ENCODE measurements at places on chromosomes 4 and X.

DNA sequence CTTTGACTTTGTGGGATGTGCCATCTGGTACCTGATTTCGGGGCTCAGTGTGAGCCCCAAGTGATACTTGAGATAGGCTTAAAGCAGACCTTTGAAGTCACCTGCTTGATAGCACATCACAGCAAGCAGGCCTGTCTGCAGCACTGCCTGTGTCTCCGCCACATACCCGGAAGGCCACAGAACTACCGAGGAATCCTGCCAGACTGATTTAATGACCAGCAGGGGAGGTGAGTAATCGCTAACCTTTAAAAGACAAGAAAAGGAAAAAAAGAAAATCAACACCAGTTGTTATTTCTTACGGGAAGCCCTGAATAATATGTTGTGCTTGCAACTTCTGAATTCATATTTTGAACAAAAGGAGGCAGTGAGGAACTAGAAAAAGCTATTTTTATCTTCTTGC is 6.8 kb downstream of the PTCHD1 start:
- DNase-seq: no peak

GRCh38 chr4:105624530-105624929 is 72.1 kb downstream of the ARHGEF38 start:
- DNase-seq: no peak

GRCh38 chr4:158255727-158256324 is 45.5 kb downstream of the TMEM144 start:
- no peak for DNase-seq

GRCh38 chrX:42944381-42944998 is 166.5 kb upstream of the PPP1R2C start:
- DNase-seq: no peak

DNA sequence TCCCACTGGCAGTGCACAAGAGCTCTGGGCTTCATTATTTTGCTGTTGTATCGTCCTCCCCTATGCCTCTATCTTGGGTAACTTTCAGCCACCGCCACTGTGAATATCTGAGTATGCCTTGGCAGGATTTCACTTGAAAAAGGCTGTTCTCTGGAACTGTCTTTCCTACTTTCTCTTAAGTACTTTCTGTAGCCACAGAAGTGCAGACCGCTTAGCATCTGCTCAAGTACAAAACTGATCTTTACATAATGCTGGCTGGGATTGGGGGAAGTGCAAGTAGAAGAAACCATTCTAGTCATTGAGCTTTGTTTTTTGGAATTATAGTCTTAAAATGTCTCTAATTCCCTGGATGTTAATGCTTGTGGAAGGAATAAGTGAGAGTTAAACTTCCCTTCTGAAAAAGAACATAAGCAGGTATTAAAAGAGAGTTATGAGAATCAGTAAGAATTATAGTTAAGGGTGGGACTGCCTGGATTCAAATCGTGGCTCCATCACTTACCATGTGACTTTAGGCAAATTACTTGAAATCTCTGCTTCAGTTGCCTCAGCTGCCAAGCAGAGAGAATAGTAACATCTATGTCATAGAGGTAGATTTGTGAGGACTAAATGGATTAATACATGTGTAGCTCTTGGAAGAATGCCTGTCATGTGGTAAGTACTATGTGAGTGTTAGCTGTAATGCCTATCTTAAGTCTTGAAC is 77.5 kb downstream of the MID1IP1 start:
- DNase-seq: no peak

- no peak for DNase-seq
These were observed 248.0 kb downstream of the TRIML1 start for GRCh38 chr4:188387179-188387791.

DNA sequence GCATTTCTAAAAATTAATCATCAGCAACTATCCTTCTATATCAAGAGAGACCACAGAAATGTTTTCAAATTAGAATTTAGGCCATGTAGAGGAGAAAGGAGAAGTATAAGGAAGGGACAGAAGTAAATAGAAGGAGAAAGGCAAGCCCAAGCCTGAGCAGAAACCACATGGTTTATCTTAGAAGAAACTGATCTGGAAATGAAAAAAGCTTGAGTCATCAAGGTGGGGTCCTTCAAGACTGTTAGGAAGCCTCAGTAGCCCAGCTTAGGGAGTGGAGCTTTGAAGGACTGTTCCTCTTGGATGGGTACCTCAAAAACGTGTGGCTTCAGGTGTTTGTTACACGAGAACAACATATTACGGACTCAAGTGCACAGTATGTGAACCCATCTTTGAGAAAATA is 4.5 kb downstream of the BMX start:
- DNase-seq: no peak

Measured in effector memory CD8-positive, alpha-beta T cell (primary cell).